ENCODE measurements at places on chromosomes 1 and 21. TPM values are rescaled to one million over a fixed set of nuclear protein-coding genes. Genes with fewer than 3 reads are reported as not detected.

SLC6A17 gene
- total RNA-seq: 0.79 TPM

HHAT gene
- 11.4 TPM for total RNA-seq

MTF2 gene
- 13.5 TPM for total RNA-seq

CYP4X1 gene
- total RNA-seq: 1.2 TPM

SLC30A10 gene
- total RNA-seq: 0.07 TPM

LCE1C gene
- total RNA-seq: not detected

SLX9 gene
- 12.8 TPM for total RNA-seq

SWT1 gene
- total RNA-seq: 4.4 TPM

C1orf141 gene
- total RNA-seq: not detected

KCNH1 gene
- 8.9 TPM for total RNA-seq

CLDN17 gene
- total RNA-seq: not detected

CNKSR1 gene
- total RNA-seq: 0.07 TPM

NES gene
- total RNA-seq: 43.7 TPM

ALX3 gene
- not detected for total RNA-seq

CFAP107 gene
- not detected for total RNA-seq

CACHD1 gene
- total RNA-seq: 0.76 TPM

KIF14 gene
- 1.3 TPM for total RNA-seq

IL23R gene
- total RNA-seq: not detected

ALPL gene
- 0.36 TPM for total RNA-seq

EDEM3 gene
- total RNA-seq: 126 TPM

S100A9 gene
- not detected for total RNA-seq

CDA gene
- total RNA-seq: 0.92 TPM

FCMR gene
- total RNA-seq: 0.13 TPM

ADCY10 gene
- total RNA-seq: under 0.01 TPM

OPTC gene
- total RNA-seq: not detected

INAVA gene
- 0.03 TPM for total RNA-seq

ASTN1 gene
- 0.03 TPM for total RNA-seq

PGLYRP3 gene
- total RNA-seq: not detected

XPR1 gene
- total RNA-seq: 25.7 TPM

SLC25A44 gene
- 11.3 TPM for total RNA-seq

HSD11B1 gene
- 9.6 TPM for total RNA-seq

NR5A2 gene
- total RNA-seq: under 0.01 TPM

MRPL39 gene
- 22.3 TPM for total RNA-seq

CACYBP gene
- total RNA-seq: 181 TPM

SPRR4 gene
- not detected for total RNA-seq

LCA5L gene
- total RNA-seq: 2.2 TPM

THEM5 gene
- not detected for total RNA-seq

TMEM82 gene
- total RNA-seq: not detected

RHBDL2 gene
- 0.91 TPM for total RNA-seq

ESPN gene
- total RNA-seq: not detected

SEC16B gene
- 2.5 TPM for total RNA-seq

PGBD5 gene
- 0.20 TPM for total RNA-seq

All from smooth muscle cell of the pulmonary artery (primary cell).